Activated T-helper 17 cell treated with anti-CD3 and anti-CD28 coated beads, Interleukin-2, amount 50 U/mL, for 72 hours (primary cell): ENCODE measurements at places on chromosomes 5 and 9. TPM values are rescaled to one million over a fixed set of nuclear protein-coding genes. Genes with fewer than 3 reads are reported as not detected.

DNA sequence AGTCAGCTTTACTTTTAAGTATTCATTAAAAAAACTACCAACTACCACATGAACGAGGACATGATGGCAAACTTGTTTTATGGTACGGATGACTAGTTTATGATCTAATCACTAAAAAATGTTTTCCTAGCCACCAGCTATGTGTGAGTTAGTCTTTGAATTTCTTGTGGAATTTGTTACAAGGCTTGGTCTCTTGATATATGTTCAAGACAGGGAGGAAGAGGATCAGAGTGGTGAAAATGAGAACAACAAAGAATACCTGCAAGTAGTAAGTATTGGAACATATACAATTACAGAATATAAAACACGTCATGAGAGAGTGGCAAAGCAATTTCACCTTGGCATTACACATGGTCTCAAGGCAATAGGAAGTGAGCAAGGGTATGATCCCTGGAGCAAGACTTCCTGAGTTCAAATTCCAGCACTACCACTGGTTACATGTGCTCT, 548.6 kb upstream of the TLE4 start:
- ATAC-seq: no peak

DNA sequence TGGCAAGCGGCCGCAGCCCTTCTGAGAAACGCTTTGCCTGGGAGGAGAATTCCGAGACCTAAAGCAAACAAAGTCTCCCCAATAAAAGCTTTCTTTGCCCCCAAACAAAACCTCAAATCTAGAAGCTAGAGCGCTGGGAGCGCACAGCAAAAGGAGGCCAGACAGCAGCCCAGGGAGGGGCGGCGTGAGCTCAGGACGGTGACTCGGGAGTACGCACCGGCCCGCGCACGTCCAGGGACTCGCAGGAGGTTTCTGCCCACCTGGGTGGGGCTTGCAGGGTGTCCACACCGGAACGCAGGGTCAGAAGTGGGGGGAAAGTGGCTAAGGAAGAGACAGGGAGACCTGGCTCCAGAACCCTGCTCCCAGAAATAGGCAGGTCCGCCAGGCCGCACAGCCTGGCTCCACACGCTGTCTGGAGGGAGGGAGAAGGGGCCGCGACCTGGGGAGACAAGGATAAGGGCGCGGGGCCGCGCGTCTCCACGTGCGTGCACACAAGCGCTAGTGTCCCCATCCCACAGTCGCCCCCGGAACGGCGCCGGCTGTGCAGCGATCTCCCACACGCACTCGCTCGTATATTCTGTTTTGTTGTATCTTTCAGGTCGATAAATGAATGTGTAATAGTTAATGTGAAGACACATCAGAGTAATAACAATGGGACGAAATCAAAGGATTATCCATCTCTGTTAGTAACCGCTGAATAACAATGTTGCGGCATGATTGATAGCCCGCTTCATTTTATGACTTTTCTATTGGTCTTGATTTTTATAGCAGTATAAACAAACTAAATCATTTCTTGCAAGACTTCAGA, 2.3 kb upstream of the OTP start:
- ATAC-seq: no peak

DNA sequence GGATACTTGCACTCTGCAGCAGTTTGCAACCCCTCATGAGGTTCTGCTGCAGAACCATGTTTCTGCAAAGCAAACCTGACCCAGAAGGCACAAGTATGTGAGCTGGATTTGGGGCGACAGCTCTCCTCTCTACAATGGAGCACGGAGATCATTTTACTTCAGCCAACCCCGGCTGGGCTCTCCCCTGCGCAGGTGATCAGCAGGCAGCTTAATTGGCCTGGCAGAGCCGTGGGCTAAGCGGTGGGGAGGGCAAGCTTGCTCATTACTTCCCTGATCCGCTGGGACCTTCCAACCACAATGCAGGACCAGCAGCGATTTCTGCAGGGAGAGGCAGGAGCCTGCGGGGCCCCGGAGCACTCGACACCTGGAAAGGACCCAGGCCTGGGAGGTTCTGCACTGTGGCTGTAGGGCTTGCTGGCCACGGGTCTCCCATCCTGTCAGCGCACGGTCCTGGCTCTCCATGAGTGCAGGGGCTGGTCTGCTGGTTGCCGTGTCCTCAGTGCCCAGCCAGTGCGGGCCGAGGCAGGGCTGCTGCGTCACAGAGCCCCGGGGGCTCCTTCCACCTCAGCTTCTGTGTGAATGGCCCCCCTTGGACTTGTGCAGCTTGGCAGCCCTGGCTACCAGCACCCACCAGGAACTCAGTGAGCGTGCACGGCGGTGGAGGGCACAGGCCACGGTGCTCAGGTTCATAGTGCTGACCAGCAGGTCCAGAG, 51.8 kb upstream of the RAPGEF1 start:
- no peak for ATAC-seq

GRCh38 chr5:65332591-65332990, 149.1 kb downstream of the ADAMTS6 start:
- ATAC-seq: no peak

MYOZ3 gene
- total RNA-seq: 0.21 TPM

CLTB gene
- 56.9 TPM for total RNA-seq
